ENCODE measurements at places on chromosomes 6 and 20.
A peak's percentile ranks its signal among the peaks of the same experiment; 100 is the strongest.

- DNase-seq = no peak
Observed at GRCh38 chr6:169051371-169051770, 202.3 kb downstream of the THBS2 start.

- no peak for DNase-seq
Observed at GRCh38 chr6:124819346-124819745, 142.9 kb upstream of the RNF217 start.

DNA sequence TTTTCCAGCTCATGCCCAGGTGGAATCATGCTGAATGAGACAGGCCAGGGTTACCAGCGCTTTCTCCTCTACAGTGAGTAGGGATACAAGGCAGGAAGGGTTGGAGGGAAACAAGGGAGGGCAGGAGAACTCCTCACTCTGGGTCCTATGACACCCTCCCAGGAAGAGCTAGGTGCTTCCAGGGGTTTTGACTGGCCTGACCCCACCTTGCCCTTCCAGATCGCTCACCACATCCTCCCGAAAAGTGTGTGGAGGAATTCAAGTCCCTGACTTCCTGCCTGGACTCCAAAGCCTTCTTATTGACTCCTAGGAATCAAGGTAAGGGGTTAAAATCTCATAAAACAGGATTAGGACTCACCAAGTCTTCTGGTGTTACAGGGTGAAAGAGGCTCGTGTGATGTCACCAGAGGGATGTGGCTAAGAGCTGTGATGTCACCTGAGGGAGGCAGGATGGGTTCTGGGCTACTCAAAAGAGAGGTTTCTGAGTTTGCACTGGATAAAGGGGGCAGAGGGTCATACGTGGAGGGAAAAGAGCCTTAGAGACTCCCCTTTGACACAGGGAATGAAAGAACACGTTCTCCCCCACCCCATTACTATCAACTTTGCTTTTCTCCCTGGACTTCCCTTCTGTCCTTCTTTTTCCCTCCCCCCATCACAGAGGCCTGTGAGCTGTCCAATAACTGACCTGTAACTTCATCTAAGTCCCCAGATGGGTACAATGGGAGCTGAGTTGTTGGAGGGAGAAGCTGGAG is 1.9 kb downstream of the APOM start:
- DNase-seq = no peak

GRCh38 chr20:21517566-21518277 is 3.9 kb upstream of the NKX2-2 start:
- no peak for DNase-seq

- no peak for DNase-seq
Observed at GRCh38 chr6:68087399-68088133, 547.5 kb upstream of the ADGRB3 start.

DNA sequence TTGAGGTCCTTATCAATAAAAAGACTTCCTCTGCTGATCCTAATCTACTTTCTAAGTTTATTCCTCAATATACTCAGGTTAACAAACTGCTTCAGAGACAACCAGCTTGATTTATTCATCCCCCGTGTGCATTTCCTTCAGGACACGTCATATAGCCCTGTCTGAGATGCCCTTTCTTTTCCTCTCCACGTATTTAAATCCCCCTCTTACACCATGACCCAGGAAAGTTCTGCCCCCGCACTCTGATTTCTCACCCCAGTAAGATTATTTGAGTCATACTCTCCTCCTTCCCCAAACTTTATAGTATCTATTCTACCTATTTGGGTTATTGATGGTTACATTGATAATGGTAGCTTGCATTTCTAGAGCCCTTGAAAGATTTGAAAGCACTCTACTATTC is 9.8 kb upstream of the CGA start:
- DNase-seq = no peak

- DNase-seq = peak; percentile 87
Observed at GRCh38 chr20:17558154-17558940, 11.5 kb upstream of the DSTN start.

DNA sequence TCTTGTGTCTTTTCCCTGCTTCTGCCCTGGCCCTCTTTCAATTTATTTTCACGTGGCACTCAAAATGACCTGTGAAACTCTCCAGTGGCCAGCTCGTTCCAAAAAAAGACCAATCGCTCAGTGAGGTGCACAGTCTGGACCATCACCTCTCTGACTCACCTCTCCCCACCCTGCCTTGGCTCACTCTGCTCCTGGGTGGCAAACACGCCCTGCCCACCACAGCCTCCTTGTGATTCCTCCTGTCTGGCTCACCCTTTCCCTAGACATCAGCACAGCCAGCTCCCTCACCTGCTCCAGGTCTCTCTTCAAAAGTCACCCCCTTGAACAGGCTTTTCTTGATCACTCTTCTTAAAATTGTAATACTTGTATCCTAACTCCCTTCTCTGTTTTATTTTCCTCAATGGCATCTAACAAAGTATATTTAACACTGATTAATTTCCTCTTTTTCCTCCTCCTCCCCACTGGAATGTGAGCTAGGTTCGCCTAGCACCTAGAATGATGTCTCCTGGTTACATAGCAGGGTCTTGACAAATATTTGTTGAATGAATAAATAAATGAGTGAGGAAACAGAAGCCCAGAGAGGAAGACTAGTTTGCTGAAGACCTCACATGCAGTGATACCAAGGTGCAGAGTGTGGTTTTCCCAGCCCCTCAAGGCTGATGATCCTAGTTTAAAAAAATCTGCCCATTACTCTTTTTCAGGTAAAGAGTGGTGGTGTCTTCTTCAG is 109.0 kb downstream of the GJA10 start:
- DNase-seq = no peak

GRCh38 chr6:34146021-34146782 is at the start of gene GRM4:
GRM4 (minus strand) TSS chr6:34146087; CDS start chr6:34133496, 12,591 bp downstream.
- no peak for DNase-seq

DNA sequence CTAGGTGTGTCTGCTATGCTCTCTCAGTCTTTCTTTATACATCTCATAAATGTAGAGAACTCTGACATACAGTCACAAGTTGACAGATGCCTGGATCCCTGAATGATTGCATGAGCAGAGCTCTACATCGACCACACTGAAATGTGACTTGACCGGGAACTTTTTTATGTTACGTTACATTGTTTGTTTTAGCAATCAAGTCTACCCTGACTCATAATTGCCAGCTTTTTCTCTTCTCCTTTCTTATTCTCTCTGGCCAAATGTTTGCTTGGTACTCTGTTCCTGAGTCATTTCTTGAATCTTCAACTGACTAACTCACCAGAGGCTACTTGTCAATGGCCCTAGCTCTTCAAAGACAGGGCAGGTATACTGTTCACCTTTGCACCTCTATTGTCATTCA is 213.6 kb upstream of the DTNBP1 start:
- DNase-seq = peak; percentile 54

- DNase-seq = no peak
Observed at GRCh38 chr6:131765804-131766135, 42.0 kb upstream of the ENPP1 start.
